ENCODE measurements at places on chromosomes 2 and 18. TPM values are rescaled to one million over a fixed set of nuclear protein-coding genes. Genes with fewer than 3 reads are reported as not detected.

Gene ZNF396
- total RNA-seq: 0.06 TPM

GRCh38 chr2:44267269-44267795 lies 7.9 kb upstream of the SLC3A1 start:
- H3K4me3 ChIP-seq: peak overlapping the region; percentile 24
- peak overlapping the region; percentile 96 for H3K27ac ChIP-seq
- peak; percentile 38 for DNase-seq
- peaks cover 18% of the 10 kb centered on the region for H3K4me1 ChIP-seq

- H3K27ac ChIP-seq: no peak overlapping the region
- no peak overlapping the region for H3K4me3 ChIP-seq
- H3K4me1 ChIP-seq: peaks cover 18% of the 10 kb centered on the region
- H3K36me3 ChIP-seq: no peaks in the 10 kb centered on the region
- no peaks in the 10 kb centered on the region for H3K27me3 ChIP-seq
Measured at GRCh38 chr2:54876764-54877163, 153.3 kb downstream of the EML6 start.

GRCh38 chr2:43941966-43942365 lies 53.8 kb downstream of the LRPPRC start:
- no peak for DNase-seq
- H3K4me3 ChIP-seq: no peak overlapping the region
- H3K27me3 ChIP-seq: no peaks in the 10 kb centered on the region
- peaks cover 81% of the 10 kb centered on the region for H3K36me3 ChIP-seq

- no peak overlapping the region for H3K4me3 ChIP-seq
- no peaks in the 10 kb centered on the region for H3K4me1 ChIP-seq
- no peak for DNase-seq
- H3K27ac ChIP-seq: no peak overlapping the region
Measured at GRCh38 chr2:199467066-199467822, 9.5 kb upstream of the SATB2 start.

- H3K4me1 ChIP-seq: no peaks in the 10 kb centered on the region
- no peak overlapping the region for H3K27ac ChIP-seq
- H3K4me3 ChIP-seq: no peak overlapping the region
- no peaks in the 10 kb centered on the region for H3K27me3 ChIP-seq
- H3K36me3 ChIP-seq: no peaks in the 10 kb centered on the region
Measured at GRCh38 chr2:134689315-134689714, 29.5 kb downstream of the TMEM163 start.

GRCh38 chr18:79604913-79605880 lies 74.4 kb upstream of the CTDP1 start:
- no peaks in the 10 kb centered on the region for H3K27me3 ChIP-seq
- DNase-seq: no peak
- H3K27ac ChIP-seq: no peak overlapping the region
- H3K4me1 ChIP-seq: peaks cover 26% of the 10 kb centered on the region
- H3K36me3 ChIP-seq: no peaks in the 10 kb centered on the region

GRCh38 chr2:19746611-19747309 lies 155.0 kb downstream of the TTC32 start:
- H3K4me3 ChIP-seq: no peak overlapping the region
- H3K27ac ChIP-seq: no peak overlapping the region
- no peaks in the 10 kb centered on the region for H3K27me3 ChIP-seq
- peak; percentile 69 for DNase-seq
- peaks cover 8% of the 10 kb centered on the region for H3K4me1 ChIP-seq
- H3K36me3 ChIP-seq: no peaks in the 10 kb centered on the region

Gene FMNL2
- total RNA-seq: 22.3 TPM

DNA sequence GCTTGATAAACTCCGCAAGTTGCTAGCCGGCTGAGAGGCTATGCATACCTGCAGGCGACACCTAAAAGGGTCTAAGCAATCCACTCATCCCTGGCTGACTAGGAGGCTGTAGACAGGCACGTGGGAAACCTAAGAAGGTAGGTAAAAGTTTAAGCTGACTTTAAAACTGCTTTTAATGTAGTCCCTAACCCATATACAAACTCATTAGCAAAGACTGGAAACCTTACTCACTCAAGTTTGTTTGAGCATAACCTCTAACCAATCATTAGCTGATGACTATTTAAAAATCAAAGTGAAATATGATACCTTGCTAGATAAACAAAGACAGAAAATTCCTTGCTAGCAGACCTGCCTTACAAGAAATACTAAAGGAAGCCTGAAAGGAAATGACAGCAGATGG lies 106.4 kb downstream of the EXOC6B start:
- no peaks in the 10 kb centered on the region for H3K27me3 ChIP-seq
- peak; percentile 14 for DNase-seq
- no peak overlapping the region for H3K27ac ChIP-seq
- peaks cover 35% of the 10 kb centered on the region for H3K4me1 ChIP-seq
- H3K36me3 ChIP-seq: peaks cover 8% of the 10 kb centered on the region

Gene FOXI3
- total RNA-seq: not detected

- no peaks in the 10 kb centered on the region for H3K4me1 ChIP-seq
- no peak for DNase-seq
- no peak overlapping the region for H3K27ac ChIP-seq
- no peaks in the 10 kb centered on the region for H3K27me3 ChIP-seq
- no peaks in the 10 kb centered on the region for H3K36me3 ChIP-seq
Measured at GRCh38 chr18:73563901-73564472, 583.6 kb downstream of the FBXO15 start.

Gene DCDC2C
- not detected for total RNA-seq

Gene EPAS1
- total RNA-seq: 16.5 TPM

Gene TFCP2L1
- 0.08 TPM for total RNA-seq

- H3K4me3 ChIP-seq: peak overlapping the region; percentile 86
- H3K27me3 ChIP-seq: no peaks in the 10 kb centered on the region
- H3K36me3 ChIP-seq: no peaks in the 10 kb centered on the region
Measured at GRCh38 chr18:48953104-48953706, 2.4 kb upstream of the SMAD7 start.

DNA sequence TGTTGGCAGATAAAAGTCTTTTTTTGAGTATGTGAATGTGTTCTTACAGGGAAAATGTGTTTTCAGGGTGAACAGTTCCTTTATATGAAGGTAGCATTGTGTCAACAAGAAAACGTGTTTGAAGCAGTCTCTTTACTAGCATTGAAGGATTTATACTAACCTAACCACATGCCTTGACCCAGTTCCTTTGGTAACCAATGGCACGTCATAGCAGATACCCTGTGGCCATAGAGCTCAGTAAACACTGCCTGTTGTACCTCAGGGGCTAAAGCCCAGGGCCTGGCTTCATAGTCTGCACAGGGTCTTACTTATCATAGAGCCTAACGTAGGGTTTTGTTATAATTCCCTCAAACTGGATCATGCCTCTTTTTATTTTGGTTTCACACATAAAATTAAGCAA lies 32.1 kb upstream of the NFU1 start:
- DNase-seq: no peak
- H3K27me3 ChIP-seq: no peaks in the 10 kb centered on the region
- H3K4me3 ChIP-seq: no peak overlapping the region

- H3K27ac ChIP-seq: no peak overlapping the region
- no peaks in the 10 kb centered on the region for H3K4me1 ChIP-seq
- DNase-seq: no peak
- H3K4me3 ChIP-seq: no peak overlapping the region
- no peaks in the 10 kb centered on the region for H3K36me3 ChIP-seq
- H3K27me3 ChIP-seq: no peaks in the 10 kb centered on the region
Measured at GRCh38 chr2:227719641-227720040, 1.8 kb upstream of the SLC19A3 start.

- H3K27ac ChIP-seq: no peak overlapping the region
- H3K4me3 ChIP-seq: no peak overlapping the region
- no peaks in the 10 kb centered on the region for H3K4me1 ChIP-seq
Measured at GRCh38 chr2:227388537-227389011, 825 bp upstream of the SCYGR1 start.

Gene GALNT13
- 4.0 TPM for total RNA-seq
